Ammon's horn (tissue), 1 donor: ENCODE measurements at places on chromosomes 1 and 21.
A peak's percentile ranks its signal among the peaks of the same experiment; 100 is the strongest.

DNA sequence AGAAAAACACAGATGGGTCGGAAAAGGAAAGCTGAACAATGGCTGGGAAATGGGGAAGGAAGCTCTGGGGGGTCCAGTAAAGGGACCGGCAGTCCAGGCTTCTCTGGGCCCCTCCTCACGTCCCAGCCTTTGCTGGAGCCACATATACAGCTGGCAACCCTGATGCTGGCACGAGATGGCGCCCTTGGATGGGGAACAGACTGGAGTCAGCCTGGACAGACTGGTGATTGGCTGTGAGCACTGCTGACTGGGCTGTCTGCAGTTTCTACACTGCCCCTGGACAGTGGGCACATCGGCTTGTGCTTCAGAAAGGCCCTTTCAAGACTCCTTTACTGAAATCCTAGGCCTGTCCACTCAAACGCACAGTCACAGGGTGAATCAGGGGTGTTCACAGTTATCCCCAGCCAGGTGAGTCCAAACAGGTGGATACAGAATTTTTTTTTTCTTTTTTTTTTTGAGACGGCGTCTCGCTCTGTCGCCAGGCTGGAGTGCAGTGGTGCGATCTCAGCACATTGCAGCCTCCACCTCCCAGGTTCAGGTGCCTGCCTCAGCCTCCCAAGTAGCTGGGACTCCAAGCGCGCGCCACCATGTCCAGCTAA, 31.1 kb upstream of the ZBTB40 start:
- peak; percentile 91 for DNase-seq

DNA sequence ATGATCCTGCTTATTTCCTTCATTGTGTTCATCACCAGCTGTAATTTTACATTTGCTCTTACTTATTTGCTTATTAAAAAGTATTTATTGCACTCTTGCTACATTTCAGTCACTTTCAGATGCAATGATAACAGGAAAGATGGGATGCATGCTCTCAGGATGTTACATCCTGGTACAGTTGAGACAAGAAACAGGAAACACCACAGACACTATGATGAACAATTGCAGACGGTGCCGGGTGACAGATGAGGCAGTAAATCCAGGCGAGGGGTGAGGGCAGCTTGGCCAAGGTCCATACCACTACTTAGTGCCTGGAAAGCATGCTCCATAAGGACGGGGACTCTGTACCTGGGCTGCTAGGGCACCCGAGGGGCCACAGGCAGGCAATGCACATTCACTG, 156.6 kb upstream of the RAB4A start:
- DNase-seq, result no peak

DNA sequence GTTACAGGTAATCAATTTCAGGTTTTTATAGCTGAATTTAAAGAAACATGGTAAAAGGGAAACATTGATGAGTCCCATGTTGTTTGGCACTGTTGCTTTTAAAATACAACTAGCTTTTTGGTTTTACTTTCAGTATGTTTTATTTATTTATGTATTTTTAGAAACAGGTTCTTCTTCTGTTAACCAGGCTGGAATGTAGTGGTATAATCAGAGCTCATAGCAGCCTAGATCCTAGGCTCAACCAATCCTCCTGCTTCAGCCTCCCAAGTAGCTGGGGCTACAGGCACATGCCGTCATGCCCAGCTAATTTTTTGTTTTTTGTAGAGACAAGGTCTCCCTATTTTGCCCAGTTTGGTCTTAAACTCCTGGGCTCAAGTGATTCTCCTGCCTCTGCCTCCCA, 50.4 kb downstream of the CTTNBP2NL start:
- DNase-seq, result no peak

DNA sequence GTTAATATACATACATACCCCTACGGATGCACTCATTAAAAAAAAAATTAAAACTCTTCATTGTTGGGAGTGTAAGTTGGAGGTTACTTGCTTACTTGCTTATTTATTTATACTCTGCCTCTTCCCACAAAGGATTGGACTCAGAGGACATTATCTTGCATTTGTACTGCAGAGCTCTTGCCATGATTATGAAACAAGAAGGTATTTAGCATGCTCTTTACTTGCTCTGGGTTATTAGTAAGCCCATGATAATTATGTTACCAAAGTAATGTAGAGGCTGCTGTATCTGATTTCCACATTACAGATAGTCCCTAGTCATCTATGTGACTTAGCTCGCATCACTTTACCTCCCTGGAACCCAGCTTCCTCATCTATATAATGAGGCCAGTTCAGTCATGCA, 355.1 kb upstream of the PTBP2 start:
- no peak for DNase-seq

- DNase-seq, result no peak
Measured at GRCh38 chr21:33063375-33063883, 6.5 kb upstream of the OLIG1 start.

GRCh38 chr1:214853340-214853739, 229.2 kb upstream of the KCNK2 start:
- DNase-seq, result no peak
